ENCODE measurements at places on chromosomes 1 and 21. TPM values are rescaled to one million over a fixed set of nuclear protein-coding genes. Genes with fewer than 3 reads are reported as not detected.

GRCh38 chr21:44263221-44263760, 1.6 kb upstream of the DNMT3L start:
- no peak for DNase-seq

DNA sequence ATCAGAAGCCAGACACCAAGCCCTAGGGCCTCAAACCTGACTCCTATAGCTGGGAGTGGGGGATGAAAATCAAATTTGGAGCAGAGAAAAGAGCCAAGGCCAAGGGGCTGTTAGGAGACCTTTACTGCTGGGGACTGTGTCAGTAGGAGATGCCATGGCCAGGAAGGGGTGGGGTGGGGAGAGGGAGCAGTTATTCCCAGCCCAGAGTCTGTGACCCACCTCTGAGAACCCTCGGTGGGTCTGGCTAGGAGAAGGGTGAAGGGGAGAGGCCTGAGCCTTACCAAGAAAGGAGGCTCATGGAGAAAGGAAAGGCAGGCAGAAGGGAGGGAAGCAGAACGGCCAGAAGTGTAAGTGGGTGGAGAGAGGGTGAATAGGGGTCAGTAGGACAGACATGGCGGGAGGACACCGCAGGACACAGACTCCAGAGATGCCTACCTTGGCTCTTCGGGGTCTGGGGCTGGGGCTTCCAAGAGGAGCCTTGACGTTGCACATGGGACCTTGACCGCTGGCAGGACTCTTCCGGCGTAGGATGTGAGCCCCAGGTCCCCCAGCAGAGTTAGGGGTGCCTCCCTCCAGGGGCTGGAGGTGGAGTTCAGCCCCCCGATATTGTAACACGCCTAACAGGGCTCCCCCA, 1.2 kb downstream of the ADAMTS4 start:
- peak; percentile 25 for DNase-seq

DNA sequence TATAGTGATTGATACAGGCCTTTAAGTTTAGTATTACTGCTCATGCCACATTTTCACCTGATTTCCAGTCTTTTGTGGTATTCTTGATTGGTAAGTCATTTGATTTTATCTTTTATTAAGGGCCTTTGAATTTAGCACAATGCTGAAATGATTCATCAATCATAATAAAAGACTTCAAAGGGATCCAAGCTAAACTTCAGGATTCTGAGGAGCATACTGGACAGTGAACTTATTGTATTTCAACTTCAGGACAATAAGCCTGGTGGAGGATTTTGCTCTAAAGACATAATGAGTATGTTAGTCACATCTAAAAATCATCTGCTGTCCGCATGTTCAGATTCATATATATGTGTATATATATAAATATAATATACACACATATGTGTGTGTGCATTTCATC, 233.3 kb downstream of the SETD4 start:
- no peak for DNase-seq

- DNase-seq = no peak
Measured at GRCh38 chr1:57367945-57368344, 55.9 kb downstream of the DAB1 start.

GRCh38 chr1:99577313-99577712, 68.6 kb upstream of the PALMD start:
- no peak for DNase-seq

DNA sequence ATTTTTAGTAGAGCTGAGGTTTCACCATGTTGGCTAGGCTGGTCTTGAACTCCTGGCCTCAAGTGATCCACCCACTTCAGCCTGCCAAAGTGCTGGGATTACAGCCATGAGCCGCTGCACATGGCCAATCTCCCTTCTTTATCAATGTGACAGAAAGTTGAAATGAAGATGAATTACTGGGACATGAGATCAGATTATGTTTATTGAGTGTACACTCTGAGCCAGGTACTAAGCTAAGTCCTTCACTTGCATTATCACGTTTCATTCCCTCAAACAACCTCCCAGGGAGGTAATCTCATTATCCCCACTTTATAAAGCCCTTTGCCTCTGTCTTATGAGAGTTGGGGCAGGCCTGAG, 6.3 kb upstream of the CHI3L2 start:
- no peak for DNase-seq

GRCh38 chr1:109548321-109549267, at the start of gene GNAI3:
Gene GNAI3 (plus strand): TSS chr1:109548615. CDS start chr1:109548721, 106 bp downstream.
- peak; percentile 98 for DNase-seq

- no peak for DNase-seq
Measured at GRCh38 chr1:208093754-208094719, 150.1 kb downstream of the PLXNA2 start.

DNA sequence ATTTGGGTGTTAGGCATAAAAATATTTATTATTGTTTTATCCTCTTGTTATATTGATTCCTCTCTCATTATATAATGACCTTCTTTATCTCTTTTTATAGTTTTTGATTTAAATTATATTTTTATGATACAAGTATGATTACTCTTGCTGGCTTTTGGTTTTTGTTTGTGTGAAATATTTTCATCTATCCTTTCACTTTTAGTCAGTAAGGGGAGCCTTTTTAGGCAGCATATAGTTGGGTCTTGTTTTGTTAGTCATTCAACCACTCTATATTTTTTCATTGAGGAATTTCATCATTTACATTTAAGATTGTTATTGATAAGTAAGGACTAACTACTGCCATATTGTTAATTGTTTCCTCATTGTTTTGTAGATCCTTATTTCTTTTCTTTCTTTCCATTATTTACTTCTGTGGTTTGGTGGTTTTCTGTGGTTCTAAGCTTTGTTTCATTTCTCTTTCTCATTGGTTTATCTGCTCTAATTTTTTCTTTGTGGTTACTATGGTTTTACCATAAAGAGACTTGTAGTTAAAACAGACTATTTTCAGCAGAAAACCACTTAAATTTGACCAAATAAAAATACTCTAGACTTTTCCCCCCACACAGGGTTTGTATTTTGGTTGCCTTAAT, 593.1 kb downstream of the NUF2 start:
- no peak for DNase-seq

- DNase-seq = no peak
Measured at GRCh38 chr1:177871613-177872307, 98.1 kb downstream of the SEC16B start.

DNA sequence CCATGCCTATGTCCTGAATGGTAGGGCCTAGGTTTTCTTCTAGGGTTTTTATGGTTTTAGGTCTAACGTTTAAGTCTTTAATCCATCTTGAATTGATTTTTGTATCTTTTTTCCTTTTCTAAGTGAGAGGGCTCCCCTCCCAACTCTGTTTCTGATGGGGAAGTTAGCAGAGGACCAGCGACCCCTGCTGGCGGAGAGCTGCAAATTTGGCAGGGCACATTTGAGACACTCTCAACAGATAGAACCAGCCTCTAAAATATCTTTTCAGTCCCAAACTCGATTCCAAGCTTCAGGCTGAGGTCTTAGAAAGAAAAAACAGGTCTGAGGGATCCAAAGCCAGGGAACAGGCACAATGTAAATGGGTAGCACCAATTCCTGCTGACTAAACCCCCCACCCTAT, 32.5 kb downstream of the LRRC3 start:
- DNase-seq = no peak

DNA sequence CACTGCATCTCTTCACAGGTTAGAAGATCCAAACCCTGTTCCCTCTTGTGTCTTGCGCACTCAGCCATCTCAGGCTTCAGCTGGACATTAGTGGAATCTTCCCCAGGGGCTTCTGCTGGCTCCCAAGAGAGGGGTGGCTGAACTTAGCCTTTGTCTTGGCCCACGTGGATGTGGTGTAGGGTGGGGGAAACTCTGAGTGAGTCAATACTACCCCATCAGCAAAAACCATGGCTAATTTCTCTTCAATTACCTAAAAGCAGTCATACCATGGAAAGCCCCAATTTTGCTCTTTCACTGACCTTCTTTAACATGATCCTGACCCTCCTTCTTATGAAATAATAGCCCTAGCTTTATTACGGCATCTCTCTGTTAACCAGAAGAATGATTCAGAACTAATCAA, 72.5 kb upstream of the RAB3GAP2 start:
- DNase-seq = no peak

- no peak for DNase-seq
Measured at GRCh38 chr1:246773213-246773641, 49.0 kb downstream of the SCCPDH start.

- no peak for DNase-seq
Measured at GRCh38 chr1:100461222-100461621, 76.7 kb upstream of the GPR88 start.

DNA sequence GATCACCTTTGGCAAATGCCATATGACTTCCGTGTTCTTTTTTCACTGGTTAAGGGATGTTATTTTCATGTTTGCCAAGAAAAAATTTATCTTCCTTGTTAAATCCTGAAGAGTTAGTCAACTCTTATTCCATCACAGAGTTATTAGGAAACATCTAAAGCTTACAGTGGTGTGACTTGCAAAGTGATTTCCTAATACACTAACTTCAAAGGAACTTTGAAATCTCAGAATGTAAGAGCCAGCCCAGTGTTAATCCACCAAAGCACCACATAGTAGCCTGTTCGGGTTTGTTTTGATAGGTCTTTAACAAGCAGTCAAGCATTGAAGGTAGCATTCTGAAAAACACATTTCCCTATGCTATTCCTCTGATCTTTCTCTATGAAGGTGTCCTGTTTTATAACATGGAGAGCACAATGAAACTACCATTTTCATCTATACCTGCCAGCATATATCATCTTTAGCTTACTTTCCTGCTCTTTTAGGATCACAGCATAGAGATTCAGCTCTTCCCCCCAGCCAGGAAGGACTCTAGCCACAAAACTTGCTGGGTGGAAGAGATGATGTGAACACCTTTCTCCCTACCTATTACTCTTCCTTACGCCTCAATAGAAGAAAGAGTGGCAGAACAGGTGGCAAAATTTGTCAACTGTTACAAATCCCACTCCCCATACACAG, 82.4 kb upstream of the MAGI3 start:
- peak; percentile 69 for DNase-seq

DNA sequence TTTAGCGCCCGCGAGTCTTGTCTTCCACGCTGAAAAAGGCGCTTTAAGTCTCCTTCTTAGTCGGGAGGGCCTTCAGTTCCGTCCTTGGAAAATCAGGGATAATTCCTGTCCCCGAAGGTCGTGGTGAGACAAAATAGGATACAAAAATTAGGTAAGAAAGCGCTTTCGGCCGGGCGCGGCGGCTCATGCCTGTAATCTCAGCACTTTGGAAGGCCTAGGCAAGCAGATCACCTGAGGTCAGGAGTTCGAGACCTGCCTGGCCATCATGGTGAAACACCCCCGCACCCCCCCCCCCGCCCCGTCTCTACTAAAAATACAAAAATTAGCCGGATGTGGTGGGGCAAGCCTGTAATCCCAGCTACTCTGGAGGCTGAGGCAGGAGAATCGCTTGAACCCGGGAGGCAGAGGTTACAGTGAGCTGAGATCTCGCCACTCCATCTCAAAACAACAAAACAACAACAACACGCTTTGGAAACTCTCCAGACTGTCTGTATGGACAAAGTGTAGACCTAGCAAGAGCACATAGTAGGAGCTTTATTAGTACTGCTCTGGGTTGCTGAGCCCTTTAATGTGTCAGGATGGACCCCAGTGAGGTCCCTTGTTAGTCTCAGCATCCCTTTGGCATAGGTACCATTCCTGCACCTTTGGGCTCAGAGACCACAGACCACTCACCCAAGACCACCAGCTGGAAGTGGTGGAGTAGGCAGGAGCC, 790 bp upstream of the TMEM54 start:
- no peak for DNase-seq

DNA sequence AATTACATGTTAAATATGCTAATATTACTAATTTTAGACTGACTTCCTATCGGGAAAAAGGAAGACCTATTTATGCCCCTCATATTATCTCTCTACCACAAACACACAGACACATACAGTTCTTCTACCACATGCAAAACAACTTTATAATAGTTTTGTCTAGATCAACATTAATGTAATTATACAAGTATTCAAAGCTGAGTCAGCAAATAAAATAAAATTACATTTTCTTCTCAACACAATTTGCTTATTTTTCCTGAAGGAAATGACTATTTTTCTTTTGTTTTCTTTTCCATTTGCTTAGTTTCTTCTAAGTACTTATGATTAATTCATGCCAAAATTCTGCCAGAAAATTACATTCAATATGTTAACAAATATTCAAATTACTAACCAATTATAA, 654.2 kb downstream of the AMY1C start:
- DNase-seq = no peak

DNA sequence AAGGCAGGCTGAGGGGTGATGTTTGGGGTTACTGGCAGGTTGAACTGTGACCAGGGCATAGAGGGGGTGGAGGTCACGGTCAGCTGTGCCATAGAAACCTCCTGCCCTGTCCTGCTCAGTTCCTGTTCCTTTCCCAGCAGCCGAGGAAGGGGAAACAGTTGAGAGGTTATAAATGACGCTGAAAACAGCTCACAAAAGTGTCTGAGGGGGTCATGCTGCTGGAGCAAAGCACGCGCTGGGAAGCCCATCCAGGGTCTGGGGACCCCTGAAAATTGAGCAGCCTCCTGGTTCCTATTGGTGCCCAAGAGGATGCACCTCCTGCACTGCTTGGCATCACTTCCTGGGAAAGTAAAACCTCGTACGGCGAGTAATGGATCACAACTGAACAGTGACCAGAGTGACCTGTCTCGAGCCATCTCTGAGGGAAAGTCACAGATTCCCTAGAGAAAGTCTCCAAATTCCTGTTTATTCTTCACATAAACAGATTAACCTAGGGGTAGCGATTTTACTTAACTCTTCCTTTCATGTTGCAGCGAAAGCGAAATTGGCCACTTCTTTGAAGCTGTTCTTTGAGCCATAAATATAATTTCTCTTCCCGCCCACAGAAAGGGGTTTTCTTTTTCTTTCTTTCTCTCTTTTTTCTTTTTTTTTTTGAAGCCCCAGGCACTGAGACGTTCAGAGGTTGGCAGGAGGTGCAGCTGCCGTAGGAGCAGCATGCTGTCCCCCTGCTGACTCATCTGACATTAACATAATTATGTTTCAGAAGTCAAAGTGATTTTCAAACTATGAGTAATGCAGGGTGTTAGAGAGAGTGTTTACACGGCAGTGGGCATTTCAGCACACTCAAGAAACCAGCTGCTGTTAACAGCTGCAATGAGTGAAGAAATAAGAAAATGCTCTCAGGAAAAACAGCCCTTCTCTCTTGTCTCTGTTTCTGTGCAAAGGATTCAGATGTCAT, 41.8 kb upstream of the ATF3 start:
- peak; percentile 73 for DNase-seq

GRCh38 chr1:101485712-101486111, 248.9 kb downstream of the S1PR1 start:
- no peak for DNase-seq

GRCh38 chr1:52157582-52157981, 15.7 kb downstream of the ZFYVE9 start:
- DNase-seq = no peak

- DNase-seq = peak; percentile 73
Measured at GRCh38 chr1:48109390-48110013, 112.3 kb upstream of the TRABD2B start.

The CD247 gene
- 6.5 TPM for total RNA-seq

The TIE1 gene
- total RNA-seq = 17.1 TPM

The PCSK9 gene
- total RNA-seq = 2.6 TPM

The GJA8 gene
- not detected for total RNA-seq

The CENPF gene
- 16.9 TPM for total RNA-seq

The ARID4B gene
- total RNA-seq = 49.8 TPM

The FCN3 gene
- 6.0 TPM for total RNA-seq

The C1orf226 gene
- total RNA-seq = 1.7 TPM

The FNDC10 gene
- total RNA-seq = 2.2 TPM

The OR10Z1 gene
- 3.6 TPM for total RNA-seq

Measured in umbilical cord (tissue), 2 donors.